ENCODE measurements at places on chromosomes 3 and 15.

- no peak for DNase-seq
Measured at GRCh38 chr3:168273917-168274316, 178.2 kb upstream of the GOLIM4 start.

- no peak for DNase-seq
Measured at GRCh38 chr3:175777965-175778364, 918.8 kb downstream of the NAALADL2 start.

- no peak for DNase-seq
Measured at GRCh38 chr15:90412356-90413194, 24.5 kb downstream of the IQGAP1 start.

DNA sequence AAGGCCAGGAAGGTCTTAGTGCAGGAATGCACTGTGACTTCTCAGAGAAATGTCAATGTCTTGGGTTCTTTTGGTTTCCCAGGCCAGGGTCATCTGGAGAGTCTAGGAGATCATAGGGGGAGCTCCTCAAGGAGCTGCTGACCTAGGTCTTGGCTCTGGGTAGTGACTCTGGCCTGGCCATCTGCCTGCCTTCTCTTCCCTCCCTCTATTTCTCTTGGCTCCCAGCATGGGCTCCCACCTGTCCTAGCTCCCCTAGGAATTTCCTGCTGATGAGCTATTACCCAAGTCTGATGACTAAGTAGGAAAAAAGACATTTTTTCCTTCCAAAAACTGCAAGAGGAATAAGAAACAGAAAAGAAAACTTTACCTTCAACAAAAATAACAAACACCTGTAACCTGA lies 57.4 kb downstream of the BSN start:
- no peak for DNase-seq

GRCh38 chr3:37800022-37800551 lies 61.6 kb upstream of the CTDSPL start:
- DNase-seq, result no peak

GRCh38 chr15:73395671-73396070 lies 26.9 kb upstream of the HCN4 start:
- no peak for DNase-seq

DNA sequence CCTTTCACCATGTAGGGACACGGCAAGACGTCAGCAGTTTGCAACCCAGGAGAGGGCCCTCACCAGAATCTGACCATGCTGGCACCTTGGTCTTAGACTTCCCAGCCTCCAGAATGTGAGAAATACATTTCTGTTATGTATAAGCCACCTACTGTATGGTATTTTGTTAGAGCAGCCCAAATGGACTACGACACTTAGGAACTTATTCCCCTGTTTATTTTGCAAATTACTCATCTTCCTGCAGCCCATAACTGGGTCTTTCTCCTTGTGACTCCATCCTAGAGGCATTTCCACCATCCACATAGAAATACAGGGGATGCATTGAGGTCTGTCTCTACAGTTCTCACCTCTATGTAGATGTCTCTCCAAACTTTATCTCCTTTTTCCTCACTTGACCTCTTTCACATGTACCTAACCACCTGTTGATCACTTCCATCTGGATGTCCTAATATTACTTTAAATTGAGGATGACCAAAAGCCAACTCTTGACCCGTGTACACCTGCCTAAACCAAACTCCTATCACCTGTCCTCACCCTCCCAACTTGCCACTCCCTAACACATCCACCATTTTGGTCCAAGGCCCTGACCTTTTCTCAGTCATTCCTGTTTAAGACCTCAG lies 406.0 kb upstream of the WNT5A start:
- DNase-seq, result no peak

DNA sequence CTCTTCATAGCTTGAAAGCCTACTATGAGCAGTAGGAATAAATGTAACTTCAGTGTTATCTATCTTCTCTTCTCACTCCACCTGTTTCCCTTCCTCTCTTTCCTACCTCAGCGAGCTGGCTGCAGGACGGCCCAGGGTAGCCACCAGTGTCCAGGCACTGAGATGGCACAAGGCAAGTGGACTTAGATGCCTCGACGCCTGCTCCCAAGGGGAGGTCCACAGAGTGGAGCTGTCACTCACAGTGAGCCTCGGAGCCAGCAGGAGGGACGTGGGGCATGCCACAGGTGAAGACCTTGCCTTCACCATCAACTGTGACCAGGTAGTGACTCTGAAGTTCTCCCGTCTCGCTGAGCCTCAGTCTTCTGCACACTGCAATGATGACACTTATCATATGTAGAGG lies 88.2 kb downstream of the PCSK6 start:
- no peak for DNase-seq

- DNase-seq, result no peak
Measured at GRCh38 chr15:91032919-91033803, 10.8 kb upstream of the VPS33B start.

GRCh38 chr3:196127308-196128040 lies 45.6 kb upstream of the TFRC start:
- DNase-seq, result no peak

- DNase-seq, result no peak
Measured at GRCh38 chr3:191415566-191415965, 45.4 kb upstream of the PYDC2 start.

DNA sequence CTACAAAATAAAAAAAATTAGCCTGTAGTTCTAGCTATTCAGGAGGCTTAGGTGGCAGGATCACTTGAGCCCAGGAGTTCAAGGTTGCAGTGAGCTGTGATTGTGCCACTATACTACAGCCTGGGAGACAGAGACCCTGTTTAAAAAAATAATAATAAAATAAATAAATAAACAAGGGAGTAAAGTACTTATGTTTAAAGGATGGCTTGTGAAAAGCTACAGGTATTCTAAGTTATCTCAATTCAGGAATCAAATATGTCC lies 74.2 kb downstream of the ANKRD28 start:
- no peak for DNase-seq

DNA sequence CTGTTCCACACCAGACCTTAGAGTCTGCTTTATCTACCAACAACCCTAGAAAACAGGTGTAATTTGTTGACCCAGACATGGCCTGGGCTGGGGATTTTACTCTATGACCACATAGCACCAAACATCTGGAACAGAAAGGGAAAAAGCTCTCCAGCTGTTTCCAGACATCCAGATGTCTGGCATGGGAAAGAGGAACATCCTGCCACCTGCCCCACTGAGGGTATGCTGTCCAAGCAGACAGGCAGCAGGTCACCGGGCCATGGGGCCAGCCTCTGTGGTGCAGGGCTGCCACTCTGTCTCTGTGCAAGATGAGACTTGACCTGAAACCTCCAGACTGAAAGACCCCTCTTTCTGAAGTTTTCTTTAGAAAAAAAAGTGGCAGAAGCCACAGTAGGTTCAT lies 359.3 kb upstream of the ICE2 start:
- DNase-seq, result no peak

- no peak for DNase-seq
Measured at GRCh38 chr15:42483677-42484076, 7.3 kb downstream of the ZNF106 start.

DNA sequence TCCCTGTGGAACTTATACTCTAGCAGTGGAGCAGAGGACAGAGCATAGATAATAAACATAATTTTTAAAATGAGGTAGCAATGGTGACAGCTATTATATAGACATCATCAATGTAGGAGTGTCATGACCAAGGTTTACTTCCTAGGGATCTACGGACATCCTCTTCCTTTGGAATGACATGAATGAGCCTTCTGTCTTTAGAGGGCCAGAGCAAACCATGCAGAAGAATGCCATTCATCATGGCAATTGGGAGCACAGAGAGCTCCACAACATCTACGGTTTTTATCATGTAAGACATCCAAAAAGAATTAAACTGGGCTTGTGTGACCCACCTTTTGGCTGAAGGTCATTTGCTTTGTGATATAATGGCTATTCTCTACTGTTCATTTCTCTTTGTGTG lies 30.1 kb upstream of the CAPN3 start:
- no peak for DNase-seq

- no peak for DNase-seq
Measured at GRCh38 chr3:77102951-77103769, 63.3 kb downstream of the ROBO2 start.

DNA sequence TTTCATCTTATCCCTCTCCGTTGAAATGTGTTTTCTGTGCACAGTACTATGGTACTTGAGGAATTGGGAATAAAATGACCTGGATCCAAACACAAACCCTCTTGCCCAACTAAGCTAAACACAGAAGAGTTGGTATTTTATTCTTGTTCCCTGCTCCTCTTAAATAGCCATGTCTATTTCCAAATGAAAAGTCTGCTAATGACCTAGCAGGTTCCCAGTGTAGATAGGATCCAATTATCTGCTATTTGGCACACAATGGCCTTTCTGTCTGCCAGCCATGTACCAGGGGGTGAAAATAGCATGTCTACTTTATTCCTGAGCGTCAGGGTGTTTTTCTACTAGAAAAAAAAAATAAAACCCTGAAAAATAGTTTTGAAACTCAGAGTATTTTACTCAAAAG lies 657.0 kb upstream of the NAALADL2 start:
- DNase-seq, result no peak

- DNase-seq, result no peak
Measured at GRCh38 chr3:41370307-41370706, 171.0 kb downstream of the CTNNB1 start.

- DNase-seq, result no peak
Measured at GRCh38 chr15:85793641-85794597, 806 bp downstream of the KLHL25 start.

DNA sequence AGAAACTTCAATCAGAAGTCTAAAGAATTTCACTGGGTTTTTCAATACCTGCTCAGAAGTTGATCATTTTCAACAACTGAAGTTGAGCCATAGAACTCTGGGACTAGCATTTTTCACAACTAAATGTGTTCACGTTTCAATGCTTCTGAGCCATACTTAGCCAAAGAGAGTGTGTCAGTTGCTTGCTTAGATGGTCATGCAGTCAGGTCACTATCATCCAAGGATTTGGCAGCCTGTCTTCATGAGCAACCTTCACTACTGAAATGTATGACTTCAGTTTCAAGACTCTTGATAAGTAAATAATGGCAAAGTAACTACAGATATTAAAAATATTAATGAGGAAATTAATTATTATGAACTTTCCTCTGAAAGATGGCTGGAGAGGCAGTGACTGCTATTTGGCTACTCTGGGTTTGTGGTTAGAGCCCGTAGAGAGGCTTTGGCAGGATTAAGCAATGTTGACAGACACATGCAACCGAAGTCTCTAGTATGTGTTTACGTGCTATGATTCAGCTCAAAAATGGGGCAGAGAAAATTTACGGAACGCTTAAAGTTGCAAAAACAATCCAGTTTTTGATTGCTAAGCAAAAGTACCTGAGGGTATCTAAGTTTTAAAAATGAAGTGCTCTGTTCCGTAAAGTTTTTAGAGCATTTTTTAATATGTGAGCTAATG lies 133.8 kb downstream of the GMNC start:
- no peak for DNase-seq

DNA sequence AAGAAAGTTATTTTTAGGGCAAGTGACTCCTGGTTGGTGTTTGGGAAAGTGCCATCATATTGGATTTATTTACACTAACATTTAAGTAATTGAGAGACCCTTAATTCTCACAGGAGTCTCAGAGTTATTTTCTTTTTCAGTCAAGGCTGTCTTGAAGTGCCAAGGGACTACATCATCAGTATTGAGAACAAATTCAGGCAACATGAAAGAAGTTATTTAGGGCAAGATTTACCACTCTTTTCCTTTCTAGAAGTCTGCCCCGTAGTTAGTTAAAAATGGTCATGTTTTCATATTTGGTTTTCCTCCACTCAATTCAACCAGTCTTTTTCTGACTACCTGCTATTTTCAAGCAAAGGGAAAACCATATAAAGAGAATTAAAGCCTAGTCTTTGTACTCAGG lies 6.1 kb downstream of the B4GALT4 start:
- DNase-seq, result no peak

- DNase-seq, result no peak
Measured at GRCh38 chr3:26962492-26963360, 340.2 kb downstream of the LRRC3B start.

GRCh38 chr3:88033079-88033478 lies 25.7 kb downstream of the CGGBP1 start:
- DNase-seq, result no peak

GRCh38 chr15:81031203-81031602 lies 30.5 kb downstream of the TLNRD1 start:
- DNase-seq, result peak; percentile 13

- DNase-seq, result no peak
Measured at GRCh38 chr3:145849115-145849514, 311.9 kb downstream of the PLOD2 start.

GRCh38 chr3:131072845-131073244 lies 46.2 kb downstream of the NEK11 start:
- no peak for DNase-seq

DNA sequence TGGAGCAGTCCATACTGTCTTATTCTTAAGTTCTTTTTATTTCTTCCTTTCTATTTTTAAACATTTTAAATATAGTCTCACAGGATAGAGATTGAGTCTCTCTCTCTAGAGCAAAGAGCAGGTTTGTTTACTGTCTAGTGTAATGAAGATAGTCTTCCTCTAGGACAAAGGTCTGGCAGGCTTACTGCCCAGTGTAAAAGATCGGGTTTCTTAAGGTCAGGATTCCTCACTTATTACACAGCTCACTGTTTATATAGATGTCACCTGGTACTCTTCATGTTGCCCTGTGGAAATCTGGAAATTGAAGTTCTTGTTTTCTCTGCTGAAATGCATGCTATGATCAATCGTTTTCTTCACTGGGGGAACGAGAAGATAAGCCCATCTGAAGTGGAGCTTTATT lies 76.0 kb downstream of the ZBBX start:
- DNase-seq, result no peak

GRCh38 chr3:96646596-96646995 lies 167.8 kb upstream of the EPHA6 start:
- no peak for DNase-seq

DNA sequence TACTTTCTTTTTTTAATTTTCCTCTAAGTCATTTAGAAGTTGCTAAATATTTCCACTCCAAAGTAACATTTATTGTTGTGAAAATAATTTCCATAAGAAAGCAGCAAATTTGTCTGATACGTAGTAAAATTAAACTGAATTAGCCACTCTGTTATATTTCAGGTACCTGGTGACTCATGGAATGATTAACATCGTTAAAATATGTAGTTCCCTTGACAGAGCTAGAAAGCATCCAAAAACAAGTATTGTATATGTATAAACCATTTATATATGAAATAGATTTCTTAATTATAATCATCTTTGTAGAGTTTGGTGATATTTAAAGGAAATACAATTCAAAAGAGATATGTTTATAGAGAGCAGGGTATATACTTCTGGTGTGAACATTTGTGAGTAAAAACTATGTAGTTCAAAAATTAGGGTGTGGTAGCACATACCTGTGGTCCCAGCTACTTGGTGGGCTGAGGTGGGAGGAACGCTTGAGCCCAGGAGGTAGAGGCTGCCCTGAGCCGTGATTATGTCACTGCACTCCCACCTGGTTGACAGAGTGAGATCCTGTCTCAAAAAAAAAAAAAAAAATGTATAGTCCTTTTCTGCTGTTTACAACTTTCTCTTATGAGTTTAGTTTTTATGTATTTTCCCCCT lies 36.6 kb downstream of the ATP11B start:
- DNase-seq, result no peak

DNA sequence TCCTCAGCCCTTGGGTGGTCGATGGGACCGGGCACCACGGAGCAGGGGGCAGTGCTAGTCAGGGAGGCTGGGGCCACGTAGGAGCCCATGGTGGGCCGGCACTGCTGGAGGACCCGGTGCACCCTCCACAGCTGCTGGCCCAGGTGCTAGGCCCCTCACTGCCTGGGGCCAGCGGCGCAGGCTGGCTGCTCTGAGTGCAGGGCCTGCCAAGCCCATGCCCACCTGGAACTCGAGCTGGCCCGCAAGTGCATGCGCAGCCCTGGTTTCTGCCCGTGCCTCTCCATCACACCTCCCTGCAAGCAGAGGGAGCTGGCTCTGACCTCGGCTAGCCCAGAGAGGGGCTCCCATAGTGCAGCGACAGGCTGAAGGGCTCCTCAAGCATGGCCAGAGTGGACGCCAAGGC lies 42.1 kb downstream of the KLHDC8B start:
- DNase-seq, result no peak
